KBM-7 (cell line): ENCODE measurements at places on chromosomes 5 and 9.

DNA sequence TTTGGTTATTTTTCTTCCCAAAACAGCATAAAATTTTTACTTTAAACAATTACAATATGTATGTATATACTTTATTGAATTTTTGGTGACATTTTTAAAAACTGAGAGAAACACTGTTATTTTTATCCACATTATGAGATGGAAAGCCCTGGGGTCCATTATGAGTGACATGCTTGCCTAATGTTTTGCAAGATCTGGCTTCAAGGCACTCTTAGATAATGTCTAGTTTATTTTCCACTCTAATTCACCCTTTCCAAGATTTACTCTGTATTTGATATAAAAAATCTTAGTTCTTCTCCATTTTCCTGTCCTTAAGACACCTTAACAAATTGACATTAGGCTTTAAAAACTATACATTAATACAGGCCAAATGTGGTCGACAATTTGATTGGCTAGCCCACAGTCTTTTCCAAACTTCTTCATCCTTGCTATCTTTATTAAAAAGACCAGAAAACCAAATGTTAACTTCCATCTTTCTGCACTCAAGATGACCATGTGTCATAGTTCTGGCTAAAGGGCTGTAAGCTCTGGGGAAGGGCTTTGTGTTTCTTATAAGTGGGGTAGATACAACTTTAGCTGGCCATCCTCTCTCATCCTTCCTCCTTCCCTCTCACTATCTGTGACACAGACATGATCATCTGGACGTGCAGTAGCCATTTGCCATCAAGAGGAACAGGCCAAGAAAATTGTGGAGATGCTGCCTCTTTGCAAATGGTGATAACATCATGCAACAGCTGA, 561.1 kb downstream of the PDE4D start:
- DNase-seq, result no peak

DNA sequence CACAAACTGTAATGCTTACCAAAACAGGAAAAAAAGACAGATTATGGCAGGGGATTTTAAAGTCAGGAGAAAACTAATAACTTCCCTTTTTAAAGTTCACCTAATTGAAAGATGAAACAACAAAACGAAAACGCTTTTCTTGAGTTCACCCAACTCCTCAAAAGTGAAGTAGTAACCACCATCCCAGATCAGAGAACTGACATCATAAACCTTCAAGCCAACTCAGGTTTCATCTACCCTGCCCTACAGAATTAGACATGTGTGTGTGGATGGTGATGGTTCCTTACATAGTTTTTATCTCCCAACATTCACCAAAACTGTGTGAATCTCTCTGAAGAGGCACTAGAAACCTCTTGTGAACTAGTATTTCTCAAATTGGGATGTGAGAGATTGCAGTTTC, 195.2 kb upstream of the PTGER4 start:
- DNase-seq, result peak; percentile 46

DNA sequence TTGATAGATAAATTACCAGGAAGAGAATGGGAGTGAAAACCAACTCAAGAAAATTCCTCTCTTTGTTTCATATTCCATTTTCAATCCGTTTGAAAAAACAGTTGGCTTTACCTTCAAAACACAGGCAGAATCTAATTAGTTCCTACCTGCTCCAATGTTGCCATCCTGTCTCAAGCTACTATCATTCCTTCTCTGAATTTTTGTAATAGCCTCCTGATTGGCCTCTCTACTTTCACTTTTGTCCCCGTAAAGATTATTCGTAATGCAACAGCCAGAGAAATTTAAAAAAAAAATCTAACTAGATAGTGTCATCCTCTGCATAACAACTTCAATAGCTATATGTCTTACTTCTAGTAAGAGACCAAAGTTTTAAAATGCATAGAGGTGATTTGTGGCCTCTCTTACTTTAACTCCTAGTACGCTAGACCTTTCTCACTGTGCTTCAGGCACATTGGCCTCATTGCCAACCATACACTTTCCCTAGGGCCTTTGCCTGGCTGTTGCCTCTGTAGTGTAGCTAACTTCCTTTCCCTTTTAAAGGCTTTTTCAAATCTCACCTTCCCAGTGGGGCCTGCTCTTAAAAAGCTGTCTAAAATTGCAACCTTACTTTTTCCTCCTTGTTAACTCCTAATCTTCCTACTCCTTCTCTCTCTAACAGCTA, 311.3 kb upstream of the GRIN3A start:
- DNase-seq, result no peak

GRCh38 chr9:116008278-116008677, 145.3 kb upstream of the PAPPA start:
- DNase-seq, result no peak

DNA sequence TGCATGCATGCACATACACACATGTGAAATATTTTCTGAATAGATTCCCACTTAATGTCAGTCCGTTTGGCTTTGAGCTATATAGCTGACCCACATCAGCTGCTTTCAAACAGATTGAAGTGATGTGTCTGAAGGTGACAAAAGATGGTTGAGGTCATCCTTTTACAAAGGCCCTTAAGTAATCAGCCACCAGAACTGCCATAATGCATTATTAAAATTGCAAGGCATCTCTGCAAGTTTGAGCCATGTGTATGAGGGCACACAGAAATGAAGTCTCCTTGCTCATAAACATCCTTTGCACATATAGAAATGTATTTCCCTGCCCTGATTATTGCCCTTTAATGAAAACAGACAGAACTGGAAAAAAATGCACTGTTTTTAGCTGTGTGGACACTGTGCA, 1043.0 kb upstream of the C9orf72 start:
- DNase-seq, result no peak

GRCh38 chr9:8221462-8221861, 421.9 kb upstream of the DMAC1 start:
- no peak for DNase-seq

- DNase-seq, result no peak
These were observed 13.2 kb upstream of the FBP2 start for GRCh38 chr9:94606646-94607422.

DNA sequence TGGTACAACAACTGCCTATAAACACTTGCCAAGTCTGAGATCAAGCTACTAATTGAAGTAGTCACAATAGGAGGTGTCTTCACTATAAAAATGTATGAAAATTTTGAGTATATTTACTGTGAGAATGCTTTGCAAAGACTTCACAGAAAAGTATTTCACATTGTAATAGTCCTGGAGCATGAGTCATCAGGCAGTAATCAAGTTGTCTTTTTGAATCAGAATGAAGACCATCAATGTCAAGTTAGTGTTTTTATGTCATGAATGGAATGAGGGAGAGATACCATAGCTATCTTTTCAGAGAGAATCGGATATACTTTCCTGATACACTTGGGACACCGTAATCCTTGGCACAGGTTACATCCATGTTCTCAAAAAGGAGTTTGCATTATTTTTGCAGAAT, 466.9 kb upstream of the ARRDC3 start:
- no peak for DNase-seq

- no peak for DNase-seq
These were observed 103.9 kb downstream of the FRMD3 start for GRCh38 chr9:83434254-83434653.

DNA sequence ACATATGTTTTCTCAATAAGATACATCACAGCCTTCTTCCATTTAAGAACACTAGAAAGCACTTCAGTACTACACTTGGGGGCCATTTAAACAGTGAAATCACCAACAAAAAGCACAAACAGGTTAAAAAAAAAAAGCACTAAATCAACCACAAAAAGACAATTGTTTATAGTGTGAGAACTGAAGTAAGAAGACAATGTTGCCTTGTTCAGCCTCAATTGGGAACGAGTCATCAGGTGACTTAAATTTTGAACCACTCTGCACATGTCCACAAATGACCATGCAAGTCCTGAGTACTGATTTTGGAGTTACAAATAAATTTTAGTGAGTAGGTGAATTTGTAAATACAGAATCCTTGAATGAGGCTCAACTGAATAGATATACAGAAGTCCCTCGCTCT, 37.2 kb upstream of the HNRNPA0 start:
- no peak for DNase-seq

DNA sequence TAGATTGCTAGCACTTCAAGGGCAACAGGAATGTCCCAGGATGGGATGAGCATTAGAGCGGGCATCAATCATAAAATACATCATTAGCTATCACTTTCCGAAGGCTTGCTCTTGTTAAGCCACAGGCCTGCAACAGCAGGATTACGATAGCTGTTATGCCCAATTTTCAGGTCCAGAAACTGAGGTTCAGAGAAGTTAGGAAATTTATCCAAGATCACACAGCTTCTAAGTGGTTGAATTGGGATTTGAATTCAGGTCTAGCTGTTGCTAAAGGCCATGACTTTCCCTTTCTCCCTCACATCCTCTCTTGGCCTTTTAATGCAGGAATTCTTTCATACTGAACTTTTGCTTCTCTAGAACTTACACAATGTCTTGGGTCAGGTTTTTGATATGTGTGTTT, 119.4 kb upstream of the ERCC6L2 start:
- no peak for DNase-seq

DNA sequence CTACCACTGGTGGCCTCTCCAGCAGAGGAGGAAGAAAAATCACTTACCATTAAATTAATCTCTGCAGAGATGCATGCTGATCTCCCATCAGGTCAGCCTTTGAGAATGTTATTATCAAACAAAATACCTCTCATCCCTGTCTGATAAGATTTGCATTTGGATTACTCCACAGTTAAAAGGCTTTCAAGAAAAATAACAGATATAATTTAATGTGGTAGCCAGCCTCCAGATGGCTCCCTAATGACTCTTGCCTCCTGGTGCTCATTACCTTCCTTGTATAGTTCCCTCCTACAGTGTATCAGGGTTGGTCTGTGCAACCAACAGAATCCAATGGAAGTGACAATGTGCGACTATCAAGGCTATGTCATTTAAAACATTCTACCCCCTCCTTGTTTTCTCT, 63.6 kb upstream of the TNPO1 start:
- DNase-seq, result no peak

DNA sequence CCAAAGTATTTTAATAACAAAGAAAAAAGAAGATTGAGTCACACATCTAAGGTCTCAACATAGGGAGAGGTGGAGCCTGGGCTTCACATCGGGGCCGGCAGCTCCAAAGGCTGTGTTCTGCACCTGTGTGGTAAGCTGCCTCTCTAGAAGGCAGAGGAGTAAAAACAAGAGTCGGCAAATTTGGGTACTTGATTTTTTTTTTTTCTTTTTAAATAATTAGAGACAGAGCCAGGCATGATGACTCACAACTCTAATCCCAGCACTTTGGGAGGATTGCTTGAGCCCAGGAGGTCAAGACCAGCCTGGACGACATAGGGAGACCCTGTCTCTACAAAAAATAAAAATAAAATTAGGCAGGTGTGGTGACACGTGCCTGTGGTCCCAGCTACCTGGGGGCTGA, 4.7 kb downstream of the URM1 start:
- no peak for DNase-seq

DNA sequence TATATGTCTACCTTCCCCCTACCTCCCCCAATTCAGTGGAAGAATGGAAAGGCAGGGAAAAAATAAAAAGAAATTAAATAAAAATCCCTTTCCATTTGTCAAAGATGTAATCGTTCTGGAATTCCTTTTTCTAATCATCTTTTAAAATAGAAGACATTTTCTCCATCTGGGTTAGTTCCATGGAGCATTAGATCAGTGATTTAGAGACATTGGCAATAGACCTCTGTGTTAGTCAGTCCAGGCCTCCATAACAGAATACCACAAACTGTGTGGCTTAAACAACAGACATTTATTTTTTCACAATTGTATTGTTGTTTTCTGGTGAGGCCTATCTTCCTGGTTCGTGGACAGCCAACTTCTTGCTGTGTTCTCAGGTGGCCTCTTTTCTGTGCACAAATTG, 516.6 kb upstream of the DAB2 start:
- no peak for DNase-seq

- DNase-seq, result no peak
These were observed 619.1 kb upstream of the DAB2 start for GRCh38 chr5:40043916-40044315.

- no peak for DNase-seq
These were observed 199.4 kb downstream of the AUH start for GRCh38 chr9:91162311-91162710.

DNA sequence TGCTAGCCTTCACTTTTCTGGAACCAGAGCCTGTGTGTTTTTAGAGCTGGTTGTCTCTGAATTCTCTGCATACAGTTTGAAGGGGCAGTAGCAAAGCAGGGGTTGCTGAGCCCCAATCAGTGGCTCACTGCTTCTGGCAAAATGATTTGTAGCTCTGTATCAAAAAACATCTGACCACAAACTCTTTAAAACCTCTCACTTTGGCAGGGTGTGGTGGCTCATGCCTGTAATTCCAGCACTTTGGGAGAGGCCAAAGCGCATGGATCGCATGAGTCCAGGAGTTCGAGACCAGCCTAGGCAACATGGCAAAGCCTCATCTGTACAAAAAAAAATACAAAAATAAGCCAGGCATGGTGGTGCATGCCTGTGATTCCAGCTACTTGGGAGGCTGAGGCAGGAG, 28.3 kb upstream of the APC start:
- no peak for DNase-seq

DNA sequence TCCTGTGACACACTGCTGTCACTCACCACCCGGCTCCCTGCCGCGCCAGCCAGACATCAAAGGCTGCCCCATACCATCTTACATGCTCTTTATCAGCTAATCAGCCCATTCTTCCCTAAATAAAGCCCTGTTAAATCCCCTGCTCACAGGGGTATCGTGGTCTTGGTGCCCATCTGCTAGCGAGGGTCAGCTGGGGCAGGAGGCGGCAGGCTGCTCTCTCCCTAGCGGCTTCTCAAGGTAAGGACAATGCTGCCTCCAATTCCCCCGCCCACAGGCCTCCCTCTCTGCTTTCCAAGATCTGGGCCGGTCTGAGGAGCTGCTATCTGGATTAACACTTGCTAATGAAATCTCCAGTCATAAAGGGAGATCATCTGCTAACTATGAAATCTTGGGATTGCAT, 26.8 kb downstream of the BARHL1 start:
- DNase-seq, result no peak

DNA sequence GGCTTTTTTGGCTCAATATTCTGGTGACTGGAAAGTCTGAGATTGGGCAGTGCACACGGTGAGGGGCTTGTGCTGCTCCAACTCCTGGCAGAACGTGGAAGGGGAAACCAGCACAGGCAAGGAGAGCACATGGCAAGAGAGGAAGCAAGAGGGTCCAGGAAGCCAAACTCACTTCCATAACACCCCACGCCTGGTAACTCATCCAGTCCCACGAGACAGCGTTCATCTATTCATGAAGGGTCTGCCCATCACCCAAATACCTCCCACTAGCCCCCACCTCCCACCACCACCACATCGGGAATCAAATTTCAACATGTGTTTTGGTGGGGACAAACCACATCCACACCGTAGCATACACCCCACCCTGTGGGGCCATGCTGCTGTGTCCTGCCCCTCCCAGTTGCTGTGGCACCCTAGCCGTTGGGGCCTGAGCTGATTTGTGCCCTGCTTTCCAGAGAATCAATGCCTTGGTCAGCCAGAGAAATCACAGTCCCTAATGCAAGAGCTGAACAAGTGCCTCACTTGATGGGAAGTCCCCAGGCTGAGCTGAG, 27.3 kb downstream of the PROP1 start:
- no peak for DNase-seq

DNA sequence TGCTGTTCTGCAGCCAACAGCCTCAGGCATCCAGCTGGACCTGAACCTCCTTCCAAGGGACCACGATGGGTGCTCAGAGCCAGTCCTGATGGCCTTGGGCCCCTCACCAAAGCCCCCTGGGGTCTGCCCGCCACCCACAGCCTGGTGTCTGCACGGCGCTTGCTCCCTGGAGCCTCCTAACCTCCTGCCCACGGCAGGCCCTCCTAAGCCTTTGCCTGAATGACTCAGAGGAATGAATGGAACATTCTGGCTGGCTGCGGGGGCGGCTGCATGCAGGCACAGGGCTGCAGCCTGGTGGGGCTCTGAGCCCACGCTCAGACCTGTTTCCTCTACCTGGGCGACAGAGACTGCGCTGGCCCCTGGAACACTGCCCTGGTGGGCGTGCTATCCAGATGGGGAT, 6.9 kb downstream of the SOHLH1 start:
- no peak for DNase-seq
